ENCODE measurements at places on chromosomes 4 and X. TPM values are rescaled to one million over a fixed set of nuclear protein-coding genes. Genes with fewer than 3 reads are reported as not detected.

TAF7L gene
- 0.37 TPM for polyA plus RNA-seq

DDX53 gene
- polyA plus RNA-seq = 0.05 TPM

PAGE2 gene
- polyA plus RNA-seq = not detected

KCNIP4 gene
- polyA plus RNA-seq = 0.42 TPM
